ENCODE measurements at places on chromosomes 13 and 19. TPM values are rescaled to one million over a fixed set of nuclear protein-coding genes. Genes with fewer than 3 reads are reported as not detected.
A peak's percentile ranks its signal among the peaks of the same experiment; 100 is the strongest.

The ZNF765 gene
- 9.6 TPM for total RNA-seq

GRCh38 chr13:48162217-48162616 lies 67.3 kb upstream of the MED4 start:
- peaks cover 16% of the 10 kb centered on the region for H3K4me1 ChIP-seq
- no peak overlapping the region for H3K27ac ChIP-seq
- H3K27me3 ChIP-seq = no peaks in the 10 kb centered on the region
- H3K36me3 ChIP-seq = no peaks in the 10 kb centered on the region

DNA sequence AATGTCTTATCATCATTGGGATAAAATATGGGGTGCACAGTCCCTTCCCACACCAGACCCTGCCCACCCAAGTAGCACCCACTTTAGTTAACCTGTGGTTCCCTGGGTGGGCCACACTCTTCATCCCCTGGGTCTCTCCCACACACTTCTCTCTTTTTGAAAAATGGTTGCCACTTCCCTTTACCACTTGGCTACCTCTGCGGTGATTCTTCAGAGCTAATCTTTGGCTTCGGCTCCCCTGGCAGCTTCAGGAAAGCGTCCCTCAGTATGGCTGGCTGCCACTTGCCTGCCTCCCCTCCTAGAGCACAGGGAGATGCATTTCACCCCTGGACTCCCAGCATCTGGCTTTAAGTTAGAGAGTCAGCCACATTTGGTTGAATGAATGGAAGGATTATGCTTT lies 18.2 kb downstream of the CCNA1 start:
- DNase-seq = no peak
- H3K4me3 ChIP-seq = no peak overlapping the region
- H3K27me3 ChIP-seq = no peaks in the 10 kb centered on the region
- no peak overlapping the region for H3K27ac ChIP-seq

- no peaks in the 10 kb centered on the region for H3K4me1 ChIP-seq
- no peak overlapping the region for H3K27ac ChIP-seq
- no peaks in the 10 kb centered on the region for H3K36me3 ChIP-seq
- no peaks in the 10 kb centered on the region for H3K27me3 ChIP-seq
- DNase-seq = no peak
Measured at GRCh38 chr13:55230570-55230908, 1910.2 kb upstream of the PRR20A start.

The CALR3 gene
- not detected for total RNA-seq

GRCh38 chr13:19596960-19597361 lies 35.6 kb upstream of the TPTE2 start:
- DNase-seq = peak; percentile 91
- H3K4me1 ChIP-seq = peaks cover 25% of the 10 kb centered on the region
- H3K27me3 ChIP-seq = no peaks in the 10 kb centered on the region
- H3K27ac ChIP-seq = peak overlapping the region; percentile 84

The SMIM44 gene
- not detected for total RNA-seq

DNA sequence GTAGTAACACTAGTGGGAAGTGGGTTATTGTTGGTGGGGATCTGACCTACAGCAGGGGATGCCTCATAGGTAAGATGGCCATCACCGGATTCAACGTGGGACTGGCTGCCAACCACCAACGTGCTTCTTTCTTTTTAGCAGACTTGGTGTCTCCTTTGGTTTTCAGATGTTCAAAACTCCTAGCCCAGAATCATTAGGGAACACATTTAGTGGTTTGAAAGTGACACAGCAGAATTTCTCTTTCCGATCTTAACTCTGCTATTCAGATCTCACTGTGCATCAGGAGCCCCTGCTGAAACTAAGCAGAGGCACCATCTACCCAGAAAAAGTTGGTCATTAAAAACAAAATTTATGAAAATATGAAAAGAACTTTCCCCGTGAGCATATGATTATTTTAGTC lies 36.7 kb upstream of the PCDH8 start:
- no peaks in the 10 kb centered on the region for H3K27me3 ChIP-seq
- H3K4me3 ChIP-seq = no peak overlapping the region
- no peaks in the 10 kb centered on the region for H3K4me1 ChIP-seq
- DNase-seq = no peak
- H3K36me3 ChIP-seq = no peaks in the 10 kb centered on the region

DNA sequence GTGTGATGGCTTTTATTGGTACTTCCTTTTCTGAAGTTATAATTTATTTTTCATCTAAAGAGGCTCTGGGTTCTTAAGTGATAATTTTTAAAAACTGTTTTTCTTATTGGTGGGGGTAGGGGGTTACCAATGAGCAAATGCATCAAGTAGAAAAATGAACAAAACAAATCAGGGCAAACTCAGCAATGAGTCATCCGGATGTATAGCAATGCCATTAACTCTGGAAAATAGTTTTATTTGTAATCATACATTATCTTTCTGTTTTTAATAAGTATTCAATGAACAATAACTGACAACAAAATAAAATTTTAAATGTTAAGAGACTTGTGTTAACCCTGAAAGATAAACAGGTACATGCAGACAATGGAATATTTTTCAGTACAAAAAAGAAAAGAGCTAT lies 67.6 kb downstream of the UFM1 start:
- H3K4me3 ChIP-seq = 0 out of 2 replicates have a peak overlapping the region, but pooled peaks have one; percentile 20
- peaks cover 16% of the 10 kb centered on the region for H3K4me1 ChIP-seq
- H3K36me3 ChIP-seq = no peaks in the 10 kb centered on the region
- H3K27me3 ChIP-seq = no peaks in the 10 kb centered on the region

The GRK1 gene
- total RNA-seq = not detected

DNA sequence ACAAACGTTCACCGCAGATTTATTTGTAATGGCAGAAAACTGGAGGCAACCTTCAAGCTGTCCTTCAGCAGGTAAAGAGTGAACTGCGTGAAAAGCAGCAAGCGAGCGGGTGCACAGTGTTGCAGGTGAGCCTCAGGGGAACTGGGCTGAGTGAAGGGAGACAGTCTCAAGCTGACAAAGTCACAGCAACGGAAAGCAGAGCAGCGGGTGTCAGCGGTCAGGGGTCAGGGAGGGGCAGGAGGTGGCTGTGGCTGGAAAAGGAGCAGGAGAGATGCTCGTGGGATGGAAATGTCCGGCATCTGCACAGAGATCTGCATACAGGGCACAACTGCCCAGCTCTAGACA lies 8.5 kb upstream of the RASA3 start:
- H3K4me1 ChIP-seq = no peaks in the 10 kb centered on the region
- H3K36me3 ChIP-seq = no peaks in the 10 kb centered on the region
- no peaks in the 10 kb centered on the region for H3K27me3 ChIP-seq
- no peak overlapping the region for H3K27ac ChIP-seq
- H3K4me3 ChIP-seq = no peak overlapping the region

GRCh38 chr19:6752256-6753177 lies 13.0 kb downstream of the TRIP10 start:
- DNase-seq = no peak
- no peak overlapping the region for H3K4me3 ChIP-seq
- no peaks in the 10 kb centered on the region for H3K4me1 ChIP-seq

The LILRB4 gene
- total RNA-seq = not detected

The BLVRB gene
- total RNA-seq = 196 TPM

DNA sequence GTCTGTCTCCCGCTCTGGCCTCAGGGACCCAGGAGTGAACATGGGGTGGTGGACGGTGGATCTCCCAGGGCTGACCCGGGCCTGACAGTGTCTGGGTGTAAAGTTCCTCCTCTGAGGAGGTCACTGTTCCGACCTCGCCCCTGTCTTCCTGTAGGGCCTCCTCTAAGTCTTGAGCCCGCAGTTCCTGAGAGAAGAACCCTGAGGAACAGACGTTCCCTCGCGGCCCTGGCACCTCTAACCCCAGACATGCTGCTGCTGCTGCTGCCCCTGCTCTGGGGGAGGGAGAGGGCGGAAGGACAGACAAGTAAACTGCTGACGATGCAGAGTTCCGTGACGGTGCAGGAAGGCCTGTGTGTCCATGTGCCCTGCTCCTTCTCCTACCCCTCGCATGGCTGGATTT lies at the start of gene SIGLEC9:
Gene SIGLEC9, plus strand, starts transcription at position 178 of the 400 bp plus-strand sequence. Its CDS starts 69 bp downstream, at position 247.
- H3K27ac ChIP-seq = no peak within 1 kb of the TSS
- DNase-seq = no peak
- H3K36me3 ChIP-seq = no peaks in the 10 kb centered on the region

The NXNL1 gene
- not detected for total RNA-seq

GRCh38 chr19:18832306-18833140 lies 764 bp downstream of the UPF1 start:
- peak overlapping the region; percentile 99 for H3K4me3 ChIP-seq
- peak; percentile 16 for DNase-seq
- H3K27me3 ChIP-seq = no peaks in the 10 kb centered on the region
- H3K4me1 ChIP-seq = peaks cover 7% of the 10 kb centered on the region
- no peak overlapping the region for H3K27ac ChIP-seq
- peaks cover 7% of the 10 kb centered on the region for H3K36me3 ChIP-seq

- peaks cover 11% of the 10 kb centered on the region for H3K4me1 ChIP-seq
- no peaks in the 10 kb centered on the region for H3K27me3 ChIP-seq
- DNase-seq = peak; percentile 18
- peaks cover under 1% of the 10 kb centered on the region for H3K36me3 ChIP-seq
- peak overlapping the region; percentile 72 for H3K4me3 ChIP-seq
- H3K27ac ChIP-seq = peak overlapping the region; percentile 81
Measured at GRCh38 chr19:56314018-56314380, 640 bp downstream of the ZSCAN5A start.

- no peaks in the 10 kb centered on the region for H3K27me3 ChIP-seq
- H3K4me1 ChIP-seq = peaks cover 21% of the 10 kb centered on the region
- H3K4me3 ChIP-seq = no peak overlapping the region
Measured at GRCh38 chr19:43774103-43774939, 6.5 kb downstream of the KCNN4 start.

- no peak overlapping the region for H3K27ac ChIP-seq
- H3K4me1 ChIP-seq = no peaks in the 10 kb centered on the region
- H3K27me3 ChIP-seq = no peaks in the 10 kb centered on the region
- no peak for DNase-seq
Measured at GRCh38 chr19:35986664-35987570, 8.1 kb upstream of the SDHAF1 start.

The RASAL3 gene
- not detected for total RNA-seq

DNA sequence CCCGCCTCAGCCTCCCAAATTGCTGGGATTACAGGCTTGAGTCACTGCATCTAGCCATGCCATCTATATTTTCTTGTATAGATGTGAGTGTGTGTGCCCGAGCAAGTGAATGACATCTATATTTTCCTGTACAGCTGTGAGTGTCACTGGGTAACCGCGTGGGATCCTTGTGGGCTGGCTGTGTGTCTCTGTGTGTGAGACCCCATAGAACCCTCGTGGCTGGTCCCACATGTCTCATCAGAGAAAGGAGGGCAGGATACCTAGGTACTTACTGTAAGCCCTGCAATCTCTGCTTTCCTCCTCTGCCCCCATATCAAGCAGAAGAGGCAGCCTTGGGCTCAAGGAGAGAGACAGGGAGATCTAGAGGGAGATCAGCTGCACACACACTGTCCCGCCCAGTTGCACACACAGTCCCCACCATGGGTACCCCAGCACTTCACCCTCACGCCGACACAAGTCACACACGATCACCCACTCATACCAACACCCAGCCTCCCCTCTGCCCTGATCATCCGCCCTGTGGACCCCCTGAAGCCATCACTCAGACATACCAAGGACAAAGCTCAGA lies 655 bp downstream of the DENND1C start:
- no peaks in the 10 kb centered on the region for H3K36me3 ChIP-seq
- no peak for DNase-seq
- H3K4me3 ChIP-seq = no peak overlapping the region

The EFNA2 gene
- not detected for total RNA-seq

GRCh38 chr13:80196756-80197155 lies 144.2 kb downstream of the SPRY2 start:
- no peaks in the 10 kb centered on the region for H3K36me3 ChIP-seq
- H3K27me3 ChIP-seq = no peaks in the 10 kb centered on the region
- peak overlapping the region; percentile 32 for H3K27ac ChIP-seq
- peaks cover 11% of the 10 kb centered on the region for H3K4me1 ChIP-seq

The KCTD4 gene
- total RNA-seq = not detected

The LCP1 gene
- total RNA-seq = 133 TPM

The RFPL4AL1 gene
- not detected for total RNA-seq

The NKPD1 gene
- total RNA-seq = 1.1 TPM

DNA sequence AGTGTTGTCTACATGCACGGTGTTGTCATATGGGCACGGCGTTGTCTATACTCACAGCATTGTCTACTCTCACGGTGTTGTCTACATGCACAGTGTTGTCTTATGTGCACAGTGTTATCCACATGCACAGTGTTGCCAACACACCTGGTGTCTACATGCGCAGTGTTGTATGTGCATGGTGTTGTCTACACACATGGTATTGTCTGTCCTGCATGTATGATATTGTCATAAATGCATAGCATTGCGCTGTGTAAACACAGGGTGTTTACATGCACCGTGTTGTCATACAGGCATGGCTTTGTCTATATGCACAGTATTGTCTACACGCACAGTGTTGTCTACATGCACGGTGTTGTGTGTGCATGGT lies 6.8 kb downstream of the ADPRHL1 start:
- peaks cover 13% of the 10 kb centered on the region for H3K4me1 ChIP-seq
- H3K4me3 ChIP-seq = no peak overlapping the region
- H3K27ac ChIP-seq = no peak overlapping the region
- peaks cover 3% of the 10 kb centered on the region for H3K36me3 ChIP-seq

The ERICH6B gene
- not detected for total RNA-seq

The CEACAM4 gene
- not detected for total RNA-seq

GRCh38 chr19:17529239-17530158 lies 18.1 kb downstream of the PGLS start:
- no peak overlapping the region for H3K4me3 ChIP-seq
- no peaks in the 10 kb centered on the region for H3K36me3 ChIP-seq
- H3K27ac ChIP-seq = no peak overlapping the region
- no peak for DNase-seq

GRCh38 chr13:26563713-26564112 lies 6.2 kb downstream of the WASF3 start:
- DNase-seq = no peak
- H3K36me3 ChIP-seq = no peaks in the 10 kb centered on the region
- H3K27me3 ChIP-seq = peaks cover 9% of the 10 kb centered on the region
- no peak overlapping the region for H3K27ac ChIP-seq
- H3K4me3 ChIP-seq = no peak overlapping the region

The ZNF625 gene
- 7.7 TPM for total RNA-seq

The SMIM24 gene
- 0.69 TPM for total RNA-seq

The KISS1R gene
- 3.9 TPM for total RNA-seq

- no peaks in the 10 kb centered on the region for H3K36me3 ChIP-seq
- H3K4me3 ChIP-seq = no peak overlapping the region
- no peaks in the 10 kb centered on the region for H3K4me1 ChIP-seq
- no peak overlapping the region for H3K27ac ChIP-seq
- peaks cover 5% of the 10 kb centered on the region for H3K27me3 ChIP-seq
Measured at GRCh38 chr19:39518458-39518857, 3.5 kb downstream of the SELENOV start.

The PDE4C gene
- total RNA-seq = 1.8 TPM

The UPK1A gene
- not detected for total RNA-seq

- H3K36me3 ChIP-seq = peaks cover 4% of the 10 kb centered on the region
- no peaks in the 10 kb centered on the region for H3K27me3 ChIP-seq
- H3K4me3 ChIP-seq = no peak overlapping the region
Measured at GRCh38 chr13:98511435-98511834, 65.5 kb downstream of the STK24 start.

The SCN1B gene
- total RNA-seq = 1.7 TPM

DNA sequence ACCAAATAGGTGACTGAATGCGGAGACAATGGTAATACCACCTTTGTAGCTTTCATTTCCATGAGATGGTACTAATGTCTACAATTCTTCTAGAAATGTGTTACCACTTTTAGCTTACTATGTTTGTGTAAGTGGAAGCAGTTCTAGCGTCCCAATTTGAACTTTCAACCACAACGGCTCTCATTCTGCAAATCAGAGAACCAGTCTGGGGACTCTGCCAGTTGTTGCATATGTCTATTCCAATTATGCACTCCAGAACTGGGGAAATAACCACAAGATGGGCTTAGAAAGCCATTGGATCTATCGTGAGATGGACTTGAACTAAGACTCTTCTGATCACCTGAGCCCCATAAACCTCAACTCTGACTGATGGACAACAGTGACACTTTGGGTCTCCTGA lies 862.3 kb downstream of the SLITRK1 start:
- no peaks in the 10 kb centered on the region for H3K36me3 ChIP-seq
- H3K4me3 ChIP-seq = no peak overlapping the region
- no peaks in the 10 kb centered on the region for H3K27me3 ChIP-seq
- no peak overlapping the region for H3K27ac ChIP-seq

Data from PC-3 (cell line).